Activated CD4-positive, CD25-positive, alpha-beta regulatory T cell treated with anti-CD3 and anti-CD28 coated beads, Interleukin-2, amount 50 U/mL, for 72 hours (primary cell): ENCODE measurements at places on chromosomes 12 and 14.

DNA sequence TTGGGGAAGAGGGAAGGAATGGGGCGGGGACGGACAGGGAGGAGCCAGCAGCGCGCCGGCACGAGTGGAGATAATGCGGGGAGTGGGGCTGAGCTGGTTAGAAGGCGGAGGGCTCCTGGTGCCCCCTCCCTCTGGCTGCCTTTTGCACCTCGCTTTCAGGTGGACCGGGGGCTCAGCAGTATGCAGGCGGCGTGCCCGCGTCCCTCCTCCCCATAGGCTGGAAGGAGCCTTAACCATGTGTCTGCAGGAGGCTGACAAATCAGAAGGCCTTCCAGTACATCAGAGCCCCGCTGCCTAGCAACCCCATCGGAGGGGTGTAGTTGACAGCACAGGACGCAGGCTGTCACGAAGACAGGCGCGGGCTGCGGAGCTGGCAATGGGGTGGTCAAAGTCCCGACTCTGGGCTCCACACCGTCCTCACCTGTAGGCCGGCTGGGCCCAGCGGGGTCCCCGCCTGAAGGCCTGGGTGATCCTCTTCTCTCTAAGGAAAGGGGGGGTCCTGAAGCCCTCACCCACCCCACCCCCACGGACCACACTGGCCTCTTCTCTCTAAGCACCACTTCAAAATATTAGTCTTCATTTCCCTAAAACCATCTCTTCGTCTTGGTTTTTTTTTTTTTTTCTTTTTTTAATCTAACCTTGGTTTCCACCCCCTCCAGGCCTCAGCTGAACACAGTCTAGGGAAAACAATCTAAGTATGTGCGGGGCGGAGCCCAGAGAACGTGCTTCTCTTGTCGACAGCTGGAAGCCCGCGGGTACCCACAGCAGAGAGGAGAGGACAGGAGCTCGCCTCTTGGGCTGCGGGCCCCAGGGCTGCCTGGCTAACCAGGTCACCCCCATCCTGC lies 44.5 kb downstream of the KDM2B start:
- DNase-seq: peak; percentile 70

DNA sequence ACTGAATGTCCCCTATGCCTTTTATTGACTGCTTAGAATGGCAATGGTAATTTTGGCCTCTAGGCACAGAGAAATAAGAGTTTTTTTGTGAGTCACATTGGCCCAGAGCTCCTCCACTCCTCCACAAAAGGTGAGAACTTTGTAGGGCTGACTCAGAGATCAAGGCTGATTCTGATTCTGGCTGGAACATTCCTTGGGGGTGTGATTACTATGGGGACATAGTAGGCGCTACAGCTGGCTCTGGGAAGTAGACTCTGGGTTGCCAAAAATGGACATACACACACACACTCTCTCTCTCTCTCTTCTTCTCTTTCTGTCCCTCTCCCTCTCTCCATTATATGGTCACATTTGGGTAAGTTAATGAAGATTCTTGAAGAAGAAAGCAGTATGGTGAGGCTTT lies 174.6 kb upstream of the DDHD1 start:
- no peak for DNase-seq

GRCh38 chr14:50998612-50999011 lies 54.3 kb upstream of the PYGL start:
- no peak for DNase-seq

DNA sequence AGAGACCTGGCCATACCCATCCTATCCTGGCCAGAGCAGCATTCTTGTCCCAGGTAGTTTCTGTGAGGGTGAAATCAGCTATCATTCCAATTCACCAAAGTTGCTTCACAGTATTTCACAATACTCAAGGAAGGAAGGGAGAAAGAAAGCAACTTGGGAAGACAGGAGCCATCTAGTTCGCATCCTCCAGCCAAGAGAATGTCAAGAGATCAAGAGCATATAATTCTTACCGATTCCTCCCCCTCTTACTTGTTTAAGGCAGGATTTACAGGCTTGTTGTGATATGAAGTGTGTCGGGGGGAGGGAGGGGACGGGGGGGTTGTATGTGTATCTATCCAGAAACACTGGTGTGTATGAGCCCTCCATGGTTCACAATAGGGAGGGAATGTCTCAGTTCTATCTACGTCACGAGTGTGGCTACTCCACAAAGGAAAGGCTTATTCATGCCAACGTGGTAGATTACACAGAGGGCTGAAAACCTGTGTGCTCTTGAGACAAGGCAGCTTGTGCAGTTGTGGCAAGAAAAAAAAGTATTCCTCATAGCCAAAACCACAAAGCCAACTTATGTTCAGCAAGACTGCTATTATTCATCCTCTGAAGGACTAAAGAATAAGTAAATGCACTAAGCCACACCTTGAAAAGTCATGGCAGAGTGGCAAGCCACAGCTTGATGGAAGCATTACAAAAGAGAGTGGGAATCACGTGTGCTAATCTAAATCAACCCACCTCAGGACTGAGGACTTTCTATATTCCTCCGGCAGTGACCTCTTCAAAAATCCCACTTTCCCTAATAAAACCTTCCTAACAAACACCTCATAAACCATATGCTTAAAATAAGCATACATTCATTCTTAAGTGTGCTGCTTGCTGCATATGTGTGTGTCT lies 35.0 kb downstream of the CORO1C start:
- no peak for DNase-seq

GRCh38 chr12:82855872-82856271 lies 169.2 kb downstream of the TMTC2 start:
- DNase-seq: no peak

GRCh38 chr12:131137836-131138637 lies 184.3 kb downstream of the ADGRD1 start:
- DNase-seq: no peak

DNA sequence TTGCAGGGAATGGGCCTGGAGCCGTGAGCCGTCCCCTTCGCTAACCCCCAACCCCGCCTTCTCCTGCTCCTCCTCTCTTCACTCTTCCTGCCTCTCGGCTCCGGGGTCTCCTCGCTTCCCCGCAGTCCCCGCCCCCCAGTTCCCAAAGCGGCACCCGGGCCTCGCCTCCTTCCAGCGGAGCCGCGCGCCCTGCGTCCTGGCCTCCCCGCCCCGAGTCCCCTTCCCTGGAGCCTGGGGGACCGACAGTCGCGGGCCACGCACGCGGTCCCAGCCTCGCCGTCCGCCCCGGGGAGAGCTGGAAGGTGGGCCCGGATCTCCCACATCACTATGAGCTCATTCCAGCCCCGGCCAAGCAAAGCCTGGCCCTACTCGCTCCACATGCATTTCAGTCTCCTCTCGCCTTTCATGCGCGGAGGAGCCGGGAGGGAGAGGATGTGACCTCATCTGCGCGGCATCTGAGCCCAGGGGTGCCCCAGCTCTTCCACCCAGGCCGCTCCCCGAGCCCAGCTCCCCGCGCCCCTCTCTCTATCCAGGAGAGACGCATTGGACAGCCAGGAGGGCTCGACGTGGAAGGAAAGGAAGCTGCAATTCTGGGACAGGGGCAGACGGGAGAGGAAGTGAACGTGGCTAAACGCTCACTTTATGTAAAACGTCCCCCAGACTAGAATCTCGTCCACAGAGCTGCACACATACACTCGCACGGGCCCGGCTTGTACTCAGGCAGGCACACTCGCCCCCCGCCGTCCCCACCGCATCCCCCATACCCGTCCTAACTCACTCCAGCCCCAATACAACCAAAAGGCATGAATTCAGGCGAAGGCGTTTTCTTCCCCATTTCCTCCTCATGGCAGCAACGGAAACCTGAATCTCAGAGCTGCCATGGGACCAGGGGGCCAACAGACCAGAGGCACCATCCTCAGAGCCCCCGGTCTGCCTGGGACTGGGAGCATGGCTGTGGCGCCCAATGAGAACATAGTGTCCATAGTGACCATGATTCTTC lies 108.7 kb upstream of the CCND2 start:
- DNase-seq: peak; percentile 67

- DNase-seq: no peak
These were observed 163.6 kb downstream of the RIMBP2 start for GRCh38 chr12:130552483-130552996.

DNA sequence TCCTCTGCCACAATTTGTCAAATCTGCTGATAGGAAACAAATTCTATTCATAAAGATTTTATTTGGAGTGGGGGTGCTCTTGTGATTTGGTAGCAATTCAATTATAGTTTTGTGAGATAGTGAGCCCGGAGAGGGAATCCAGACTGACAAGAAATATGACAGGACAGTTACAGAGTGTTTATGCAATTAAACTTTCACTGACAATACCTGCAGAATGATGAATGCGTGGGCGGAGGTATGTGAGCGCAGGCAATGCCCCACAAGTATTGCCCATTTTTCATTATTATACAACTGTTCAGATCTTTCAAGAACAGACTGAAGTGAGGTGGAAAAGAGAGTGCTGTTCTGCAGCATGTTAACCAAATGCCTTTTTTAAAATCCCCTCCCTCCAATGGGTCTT lies 259.0 kb downstream of the EGLN3 start:
- no peak for DNase-seq

DNA sequence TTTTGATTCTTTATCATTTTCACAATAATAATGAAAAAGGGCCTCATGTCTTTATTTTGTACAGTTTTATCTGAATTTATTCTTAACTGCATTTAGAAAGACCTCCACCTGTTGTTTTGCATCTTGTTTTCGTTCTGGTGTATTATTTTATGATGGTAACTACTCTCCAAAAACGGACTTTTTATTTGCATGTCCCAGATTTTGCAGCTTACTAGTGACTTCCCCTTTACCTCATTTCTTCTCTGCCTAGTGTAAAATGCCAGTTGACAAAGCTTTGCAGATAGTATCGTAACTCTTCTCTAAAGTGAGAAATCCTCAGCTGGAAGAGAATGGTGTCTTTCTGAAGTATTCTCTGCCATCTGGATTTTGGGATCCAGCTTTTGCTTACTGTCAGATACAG lies 17.2 kb downstream of the PEX5 start:
- DNase-seq: no peak

DNA sequence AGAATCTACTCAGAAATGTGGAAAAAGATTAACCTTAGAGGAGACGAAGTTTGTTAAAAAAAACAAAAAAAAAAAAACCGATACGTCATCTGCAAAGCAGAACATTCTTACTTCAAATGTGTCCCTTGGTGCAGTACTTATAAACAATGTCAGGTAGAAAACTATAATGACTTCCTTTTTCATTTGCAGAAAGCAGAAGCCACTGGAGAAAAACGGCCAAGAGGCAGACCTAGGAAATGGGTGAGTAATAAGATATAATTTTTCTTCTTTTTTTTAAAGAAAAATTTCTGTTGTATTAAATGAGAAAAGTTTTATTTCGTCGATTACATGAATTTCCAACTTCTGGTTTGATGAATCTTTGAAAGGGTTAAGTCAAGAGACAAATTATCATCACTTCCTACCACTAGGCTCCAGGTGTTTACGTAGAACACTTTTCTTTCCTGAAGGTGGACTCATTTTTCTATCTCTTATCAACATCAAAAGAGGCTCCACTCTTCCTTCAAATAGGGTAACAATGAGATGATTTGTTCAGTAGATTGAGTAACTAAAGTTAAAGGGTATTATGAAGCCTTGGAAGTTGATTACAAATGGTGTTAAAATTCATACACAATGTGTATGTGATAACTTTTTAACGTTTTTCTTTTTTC lies 14.2 kb downstream of the HMGA2 start:
- DNase-seq: no peak

DNA sequence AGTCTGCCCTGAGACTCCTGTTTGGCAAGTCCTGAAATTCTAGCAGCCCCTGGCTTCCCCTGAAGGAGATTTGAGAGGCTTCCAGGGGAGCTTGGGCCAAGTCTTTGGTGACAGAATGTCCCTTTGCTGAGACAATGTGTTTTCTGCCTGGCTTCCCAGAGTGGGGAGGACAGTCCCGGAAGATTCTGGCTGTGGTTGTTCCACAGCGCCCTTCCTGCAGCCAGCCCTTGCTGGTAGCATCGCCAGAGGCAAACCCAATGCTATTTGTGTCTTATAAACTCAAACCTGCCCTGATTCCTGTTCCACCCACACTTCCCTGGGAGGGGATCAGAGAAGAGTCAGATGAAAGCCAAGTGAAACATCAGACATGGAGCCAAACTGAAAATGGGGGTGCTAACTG lies 56.4 kb upstream of the OAS1 start:
- DNase-seq: no peak

DNA sequence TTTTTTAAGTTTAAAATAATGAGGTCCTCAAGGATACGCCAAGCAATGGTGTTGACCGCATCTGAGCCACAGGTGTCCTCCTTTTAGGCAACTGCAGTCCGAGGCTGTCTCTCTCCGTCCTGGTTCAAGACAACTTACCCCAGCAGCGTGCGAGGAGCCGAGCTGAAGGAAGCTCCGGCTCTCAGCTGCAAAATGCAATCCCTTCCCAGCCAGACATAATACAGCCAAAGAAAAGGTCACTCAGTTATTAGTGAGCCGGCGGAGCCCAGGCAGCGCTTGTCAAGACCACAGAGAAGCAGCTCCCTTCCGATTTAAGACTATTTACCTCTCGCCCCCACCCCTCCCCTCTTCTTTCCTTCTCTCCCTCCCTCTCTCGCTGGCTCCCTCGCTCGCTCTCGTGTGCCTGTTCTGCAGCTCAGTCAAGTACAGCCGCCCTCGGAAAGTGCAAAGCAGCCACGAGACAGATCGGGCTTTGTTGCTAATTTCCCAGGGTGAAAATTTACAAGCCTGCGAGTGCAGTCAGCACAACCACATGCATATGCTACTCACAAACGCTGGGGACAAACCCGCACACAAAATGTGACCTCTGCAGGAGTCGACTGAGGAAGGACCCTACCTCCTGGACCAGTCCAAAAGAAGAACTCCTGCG lies 363 bp upstream of the LMO3 start:
- DNase-seq: no peak

GRCh38 chr12:65510584-65511050 lies 232.1 kb downstream of the MSRB3 start:
- no peak for DNase-seq

DNA sequence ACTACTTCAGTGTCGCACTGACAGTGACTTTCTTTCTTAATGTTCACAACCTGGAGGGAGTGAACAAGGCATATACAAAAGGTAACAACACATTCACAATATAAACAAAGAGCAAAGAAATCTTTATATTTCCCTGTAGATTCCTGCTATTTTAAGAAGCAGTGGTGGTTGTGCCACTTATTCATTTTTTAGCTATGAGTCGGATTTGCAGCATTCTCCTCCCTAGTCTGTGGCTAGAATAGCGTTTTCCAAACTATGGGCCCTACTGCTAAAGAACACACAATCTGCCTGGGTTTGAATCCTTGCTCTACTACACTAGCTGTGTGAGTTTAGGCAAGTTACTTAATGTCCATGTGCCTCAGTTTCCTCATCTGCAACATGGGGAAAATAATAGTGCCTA lies 18.6 kb upstream of the MDM1 start:
- no peak for DNase-seq

- DNase-seq: no peak
These were observed 116.4 kb downstream of the LRIG3 start for GRCh38 chr12:58803908-58804307.

GRCh38 chr12:55515696-55516095 lies 23.5 kb downstream of the OR6C68 start:
- no peak for DNase-seq

DNA sequence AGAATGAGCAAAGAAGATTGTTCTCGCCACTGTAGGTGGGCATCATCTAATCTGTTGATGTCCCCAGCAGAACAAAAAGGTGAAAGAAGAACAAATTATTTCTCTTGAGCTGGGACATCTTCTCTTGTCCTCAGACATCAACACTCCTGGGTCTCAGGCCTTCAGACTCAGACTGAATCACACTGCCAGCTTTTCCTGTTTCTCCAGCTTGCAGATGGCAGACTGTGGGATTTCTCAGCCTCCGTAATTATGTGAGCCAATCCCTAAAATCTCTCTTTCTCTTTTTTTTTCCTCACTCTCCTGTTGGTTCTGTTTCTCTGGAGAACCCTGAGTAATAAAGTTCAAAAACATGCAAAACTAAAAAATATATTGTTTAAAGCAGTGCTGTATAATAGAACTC lies 3.7 kb upstream of the TMPRSS12 start:
- DNase-seq: no peak

- DNase-seq: peak; percentile 76
These were observed 53.5 kb upstream of the BEGAIN start for GRCh38 chr14:100640471-100641273.
